Activated CD4-positive, alpha-beta T cell treated with anti-CD3 and anti-CD28 coated beads, Interleukin-2, amount 50 U/mL, for 1 hour (primary cell): ENCODE measurements at places on chromosomes 2 and 18.

- no peak for DNase-seq
Observed at GRCh38 chr2:14632133-14632936, at the start of gene LRATD1. TSS of gene LRATD1 (plus strand) at chr2:14632717. CDS start at chr2:14633980, 1,263 bp downstream.

DNA sequence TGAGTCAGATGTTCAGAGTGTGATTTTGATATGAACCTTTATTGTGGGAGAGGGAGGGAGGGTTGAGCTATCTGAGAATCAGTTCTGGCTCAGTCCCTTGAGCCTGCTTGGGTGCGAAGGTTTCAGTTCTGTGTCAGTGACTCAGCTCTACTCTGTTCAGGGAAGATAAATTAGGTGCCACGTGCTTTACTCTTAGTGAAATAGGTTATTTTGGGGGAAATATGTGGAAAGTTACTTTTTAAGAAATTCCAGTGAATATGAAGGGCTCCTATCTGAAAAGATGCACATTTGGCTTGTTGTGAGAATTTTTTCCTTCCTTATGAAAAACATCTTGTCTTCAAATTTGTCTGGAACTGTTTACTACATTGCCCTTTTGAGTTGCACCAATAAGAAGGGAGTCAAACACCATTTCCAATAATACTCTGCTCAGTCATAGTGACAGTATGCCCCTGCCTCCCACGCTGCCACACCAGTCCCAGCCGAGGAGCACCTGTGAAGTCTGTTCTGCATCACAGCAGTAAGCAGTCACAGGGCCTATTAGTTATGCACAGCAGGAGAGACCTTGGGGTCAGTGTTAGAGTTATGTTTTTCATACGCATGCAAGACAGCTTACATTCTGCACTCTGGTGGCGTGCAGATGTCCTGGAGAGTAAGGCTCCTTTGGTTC, 32.8 kb upstream of the DNAH7 start:
- DNase-seq, result no peak

- no peak for DNase-seq
Observed at GRCh38 chr18:59249199-59249774, 24.0 kb downstream of the RAX start.

- DNase-seq, result no peak
Observed at GRCh38 chr2:241893265-241893664, 23.7 kb downstream of the RTP5 start.

GRCh38 chr18:51537487-51537886, 340.0 kb upstream of the MEX3C start:
- no peak for DNase-seq

DNA sequence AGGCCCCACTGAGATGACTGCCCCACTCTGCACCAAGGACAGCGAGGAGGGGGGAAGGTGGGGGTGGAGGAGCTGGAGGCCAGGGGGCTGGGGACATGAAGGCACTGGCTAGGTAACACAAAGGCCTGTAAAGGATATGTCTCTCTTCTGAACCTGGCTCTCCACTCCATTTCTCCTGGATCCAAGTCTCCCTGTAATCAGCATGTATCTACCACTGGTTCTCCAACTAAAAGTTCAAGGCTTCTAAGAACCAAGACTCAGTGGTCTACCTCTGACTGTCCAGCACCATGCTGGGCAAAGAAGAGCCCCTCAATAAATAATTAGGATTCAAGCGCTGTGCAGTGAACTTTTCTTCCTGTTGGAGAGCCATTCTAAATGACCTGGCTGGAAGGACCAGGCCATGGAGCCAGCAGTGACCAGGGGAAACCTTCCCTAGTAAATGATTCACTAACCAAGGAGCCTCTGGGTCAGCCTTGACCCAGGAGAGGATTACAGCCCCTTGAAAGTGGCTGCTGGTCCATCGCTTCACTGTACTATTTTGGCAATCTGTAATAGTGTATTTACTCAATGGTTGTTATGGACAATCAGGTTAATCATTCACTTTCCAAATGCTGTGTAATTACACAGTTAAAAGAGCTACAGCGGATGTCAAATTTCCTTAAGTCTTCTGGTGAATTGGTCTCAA, 73.2 kb downstream of the BCL11A start:
- no peak for DNase-seq

DNA sequence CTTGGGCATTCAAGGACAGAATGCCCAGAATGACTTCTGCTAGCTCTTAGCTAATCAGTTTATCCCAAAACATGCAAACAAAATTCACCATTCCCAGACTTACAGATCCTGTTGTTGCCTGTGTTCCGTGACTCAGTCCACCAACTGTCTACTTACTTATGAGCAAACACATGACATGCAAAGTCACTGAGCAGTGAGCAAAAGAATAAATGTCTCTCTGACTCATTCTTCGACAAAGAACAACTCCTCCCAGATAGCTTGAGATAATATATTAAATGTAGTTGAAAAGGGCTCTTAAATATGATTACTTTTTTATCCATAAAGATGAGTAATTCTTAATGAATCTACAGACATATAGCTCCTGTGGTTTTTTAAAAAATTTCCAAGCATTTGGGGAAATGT, 9.0 kb upstream of the CREG2 start:
- no peak for DNase-seq

DNA sequence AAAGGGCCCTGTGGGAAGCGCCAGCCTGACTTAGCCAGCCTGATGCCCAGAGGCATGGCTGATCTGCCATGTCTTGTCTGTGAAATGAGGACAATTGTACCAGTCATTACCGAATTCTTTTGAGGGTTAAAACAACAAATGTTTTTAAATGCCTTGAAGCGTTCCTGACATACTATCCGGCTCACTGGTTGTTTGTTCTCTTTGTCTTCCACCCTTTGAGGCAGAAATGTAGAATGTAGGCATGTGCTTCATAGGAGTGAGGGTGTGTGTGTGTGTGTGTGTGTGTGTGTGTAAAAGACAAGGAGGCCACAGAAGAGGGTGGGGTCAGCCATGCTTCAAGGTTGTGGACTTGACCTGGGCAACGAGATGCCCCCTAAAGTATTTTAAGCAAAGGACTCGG, 35.5 kb downstream of the TGFBRAP1 start:
- DNase-seq, result no peak

DNA sequence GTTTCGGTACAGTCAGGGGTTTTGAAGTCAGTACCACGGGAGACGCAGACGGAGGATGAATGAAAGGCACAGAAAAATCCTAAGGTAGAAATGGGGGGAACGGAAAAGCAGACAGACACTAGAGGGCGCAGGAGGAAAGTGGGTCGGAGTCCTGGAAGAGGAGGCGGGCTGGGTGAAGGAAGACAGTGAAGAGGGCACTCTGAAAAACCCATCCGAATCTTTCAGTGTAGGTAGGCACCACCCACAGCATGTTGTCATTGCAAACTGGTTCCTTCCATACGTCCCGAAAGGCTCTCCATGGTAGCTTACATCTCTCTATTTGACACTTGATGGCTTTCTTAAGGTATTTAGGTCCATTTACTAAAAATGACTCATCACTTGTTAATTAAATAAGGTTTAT, 18.5 kb upstream of the ZNF236 start:
- DNase-seq, result peak; percentile 69

DNA sequence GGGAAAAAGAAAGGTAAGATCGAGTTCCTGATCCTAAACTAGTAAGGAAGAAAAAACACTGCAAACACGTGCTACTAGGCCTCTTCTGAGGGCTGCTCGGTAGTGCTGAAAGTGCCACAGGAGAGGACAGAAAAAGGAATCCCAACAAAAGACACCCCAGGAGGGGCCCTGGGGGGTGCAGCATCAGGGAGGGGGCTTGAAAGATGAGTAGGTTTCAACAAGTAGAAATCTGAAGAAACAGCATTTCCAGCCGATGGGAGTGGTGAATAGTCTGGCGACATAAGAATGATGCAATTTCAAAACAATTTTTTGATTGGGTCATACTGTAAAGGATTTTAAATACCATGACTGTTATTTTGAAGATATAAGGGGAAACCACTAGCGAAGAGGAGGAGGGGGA, 98.6 kb downstream of the NOL10 start:
- DNase-seq, result no peak

GRCh38 chr2:108195133-108195439, 44.7 kb upstream of the SULT1C3 start:
- DNase-seq, result no peak

- DNase-seq, result no peak
Observed at GRCh38 chr18:13811993-13812392, 12.0 kb upstream of the MC5R start.

DNA sequence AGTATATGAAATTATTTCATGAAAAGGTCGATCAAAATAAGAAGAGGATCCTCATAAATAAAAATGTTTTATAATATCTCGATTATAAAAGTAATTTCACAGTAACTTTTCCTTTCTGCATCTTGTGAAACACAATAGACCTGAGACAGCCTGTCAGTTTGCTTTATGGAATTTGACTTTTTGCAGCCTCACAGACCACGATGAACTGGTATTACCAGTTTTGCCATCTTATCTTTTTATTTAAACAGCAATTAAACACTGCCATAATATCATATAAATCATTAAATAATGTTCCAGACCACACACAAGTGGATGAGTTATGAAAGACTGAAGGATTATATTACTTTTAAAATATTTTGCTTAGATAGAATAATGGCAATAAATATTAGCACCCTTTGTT, 10.7 kb upstream of the GALNT3 start:
- DNase-seq, result no peak

DNA sequence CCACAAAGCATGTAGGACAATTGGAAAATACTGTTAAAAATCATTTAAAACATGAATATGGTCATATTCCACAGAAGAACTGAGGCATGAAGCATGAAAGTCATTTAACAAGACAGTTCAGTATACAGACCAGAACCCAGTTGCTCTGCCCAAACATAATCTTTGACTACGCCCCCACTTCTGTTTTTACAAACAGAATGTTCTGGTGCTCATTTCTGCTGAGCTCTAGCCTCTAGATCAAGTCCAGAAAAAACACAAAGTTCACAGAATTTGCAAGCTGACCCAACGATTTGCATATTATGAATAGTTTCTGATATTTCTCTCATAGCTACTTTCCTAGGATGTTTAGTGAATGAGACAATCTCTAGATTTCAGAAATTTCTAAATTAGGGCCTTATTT, 424.9 kb downstream of the PID1 start:
- DNase-seq, result no peak

- DNase-seq, result no peak
Observed at GRCh38 chr2:164061129-164061746, 325.4 kb upstream of the FIGN start.

DNA sequence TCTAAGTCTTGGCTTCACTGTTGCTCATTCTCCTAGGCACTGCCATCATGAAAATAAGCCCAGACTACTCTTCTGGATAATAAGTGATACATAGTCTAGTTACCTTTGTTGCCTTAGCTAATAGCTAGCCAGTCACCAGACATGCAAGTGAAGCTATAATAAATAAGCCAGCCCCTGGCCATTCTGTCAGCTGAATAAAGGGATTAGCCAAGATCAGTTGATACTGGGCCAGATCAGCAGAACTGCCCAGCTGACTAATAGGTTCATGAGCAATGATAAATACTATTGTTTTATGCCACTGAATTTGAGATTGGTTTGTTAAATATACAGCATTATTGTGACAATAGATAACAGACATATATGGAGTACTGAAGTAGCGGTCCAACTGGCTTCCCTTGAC, 8.0 kb upstream of the C2orf69 start:
- no peak for DNase-seq

- no peak for DNase-seq
Observed at GRCh38 chr18:63508596-63508995, 31.8 kb downstream of the SERPINB5 start.

DNA sequence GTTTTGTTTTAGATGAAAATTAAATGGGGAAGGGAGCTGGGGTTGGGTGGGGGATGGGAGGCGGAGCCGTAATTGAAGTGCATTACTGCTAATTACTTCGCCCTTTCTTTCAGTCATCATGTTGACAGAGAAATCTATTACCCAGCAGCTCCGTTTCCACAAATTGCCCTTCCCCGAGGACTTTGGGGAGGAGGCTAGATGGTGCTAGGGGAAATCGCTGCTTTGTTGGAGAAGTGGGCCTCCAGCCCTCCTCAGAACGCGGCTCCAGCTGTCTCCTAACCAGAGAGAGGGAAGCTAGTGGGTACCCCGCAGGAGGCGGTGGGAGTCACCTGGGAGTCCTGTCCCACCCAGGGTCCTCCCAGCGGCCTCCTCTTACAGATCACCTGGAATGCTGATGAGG, 130.9 kb upstream of the MYCN start:
- DNase-seq, result no peak

DNA sequence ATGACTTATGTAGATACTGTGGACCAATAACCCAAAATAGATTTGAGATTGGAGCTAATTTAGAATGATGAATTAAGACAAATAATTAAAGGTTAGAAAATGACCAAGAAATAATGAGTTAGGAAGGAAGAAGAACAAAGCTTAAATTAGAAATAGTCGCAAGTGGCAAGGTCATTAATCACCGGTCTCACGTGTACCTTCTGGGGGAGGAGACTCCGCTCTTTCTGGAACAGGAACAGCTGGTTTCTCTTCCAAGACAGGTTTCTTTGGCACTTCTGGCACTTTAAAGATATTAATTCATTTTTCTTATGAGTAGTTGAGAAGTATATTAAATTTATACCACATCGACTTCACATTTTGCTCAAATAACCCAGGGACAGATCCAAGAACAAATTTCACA, 156.7 kb downstream of the TTN start:
- DNase-seq, result no peak

GRCh38 chr2:201642579-201643215, 606 bp downstream of the TMEM237 start:
- DNase-seq, result peak; percentile 81

GRCh38 chr2:141021109-141021508, 1109.7 kb downstream of the LRP1B start:
- no peak for DNase-seq
